Activated CD4-positive, alpha-beta T cell treated with anti-CD3 and anti-CD28 coated beads, Interleukin-2, amount 50 U/mL, for 16 hours (primary cell): ENCODE measurements at places on chromosomes 11 and 22.
A peak's percentile ranks its signal among the peaks of the same experiment; 100 is the strongest.

GRCh38 chr11:86265194-86265593 lies 20.6 kb downstream of the EED start:
- no peak for DNase-seq

DNA sequence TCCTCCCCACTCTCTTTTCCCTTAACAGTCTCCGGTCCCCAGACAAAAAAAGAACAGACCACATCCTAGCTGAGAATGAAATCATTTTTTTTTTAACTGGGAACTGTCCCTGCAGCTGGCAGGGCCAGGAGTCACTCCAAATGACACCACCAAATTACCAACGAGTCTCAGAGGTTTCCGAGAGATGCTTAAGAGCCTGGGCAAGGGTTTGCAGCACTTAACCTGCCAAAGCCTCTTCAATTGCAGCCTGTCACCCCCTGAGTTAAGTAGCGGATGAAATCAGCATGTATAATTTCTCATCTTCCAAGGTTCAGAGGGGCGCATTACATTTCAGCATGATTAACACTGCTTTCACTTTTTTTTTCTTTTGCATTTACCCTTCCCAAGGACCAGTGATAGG lies 71.8 kb downstream of the TENM4 start:
- DNase-seq: no peak

DNA sequence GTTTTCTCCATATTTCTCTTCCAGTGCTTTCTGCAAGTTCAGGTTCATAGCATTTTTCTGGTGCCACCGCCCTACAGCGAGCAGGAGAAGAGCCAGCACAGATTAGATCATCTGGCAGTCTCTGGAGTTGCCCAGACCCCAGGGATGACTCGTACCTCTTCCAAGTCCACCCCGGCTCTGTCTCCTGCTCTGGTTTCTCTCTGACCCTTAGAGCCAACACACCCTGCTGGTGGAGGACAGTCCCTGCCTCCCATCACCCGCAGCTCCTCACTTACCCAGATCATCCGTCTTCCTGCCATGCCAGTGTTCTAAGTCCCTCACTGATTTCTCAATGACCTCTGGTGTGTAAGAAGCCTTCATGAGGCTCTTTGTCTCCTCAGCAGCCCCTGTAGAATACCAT lies 28.0 kb downstream of the TST start:
- DNase-seq: no peak

DNA sequence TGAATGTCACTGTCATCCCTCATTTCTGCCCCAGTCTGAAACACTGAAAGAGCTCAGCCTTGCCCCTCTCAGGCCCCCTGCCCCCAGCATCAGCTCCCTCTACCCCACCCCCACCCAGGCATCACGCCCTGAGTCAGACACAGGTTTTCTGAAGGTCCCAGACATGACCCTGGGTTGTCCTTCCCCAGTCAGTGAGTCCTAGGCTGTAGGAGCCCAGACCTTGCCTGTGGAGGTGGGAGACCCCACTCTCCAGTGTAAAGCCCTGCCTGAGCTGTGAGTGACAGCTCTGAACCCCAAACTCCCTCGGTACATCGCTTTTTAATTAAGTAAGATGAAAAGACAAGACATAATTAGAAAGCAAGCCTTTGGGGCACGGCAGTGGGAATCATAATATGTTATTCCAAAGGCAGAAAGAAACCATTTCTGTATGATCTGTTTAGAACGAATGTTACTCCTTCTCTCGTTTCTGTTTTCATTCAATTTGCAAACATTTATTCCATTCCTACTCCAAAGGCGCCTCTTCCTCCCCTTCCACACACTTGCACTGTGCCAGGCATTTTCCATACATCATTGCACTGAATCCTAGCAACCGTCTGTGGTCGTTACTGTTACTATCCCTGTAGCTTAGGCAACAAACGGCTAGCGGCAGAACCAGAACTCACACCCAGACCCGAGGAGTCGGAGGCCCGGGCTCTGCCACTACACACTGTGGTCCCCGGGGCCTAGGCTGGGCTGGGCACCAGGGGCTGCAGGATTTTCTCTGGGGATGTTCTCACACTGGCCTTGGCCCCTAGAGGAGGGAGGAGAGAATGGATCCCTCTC lies 63.4 kb downstream of the CD6 start:
- no peak for DNase-seq

GRCh38 chr11:6681505-6681904 lies 1.6 kb downstream of the MRPL17 start:
- no peak for DNase-seq

GRCh38 chr11:70876685-70877084 lies 375.7 kb downstream of the SHANK2 start:
- DNase-seq: no peak

GRCh38 chr22:36546092-36546804 lies 17.3 kb upstream of the EIF3D start:
- DNase-seq: peak; percentile 48

DNA sequence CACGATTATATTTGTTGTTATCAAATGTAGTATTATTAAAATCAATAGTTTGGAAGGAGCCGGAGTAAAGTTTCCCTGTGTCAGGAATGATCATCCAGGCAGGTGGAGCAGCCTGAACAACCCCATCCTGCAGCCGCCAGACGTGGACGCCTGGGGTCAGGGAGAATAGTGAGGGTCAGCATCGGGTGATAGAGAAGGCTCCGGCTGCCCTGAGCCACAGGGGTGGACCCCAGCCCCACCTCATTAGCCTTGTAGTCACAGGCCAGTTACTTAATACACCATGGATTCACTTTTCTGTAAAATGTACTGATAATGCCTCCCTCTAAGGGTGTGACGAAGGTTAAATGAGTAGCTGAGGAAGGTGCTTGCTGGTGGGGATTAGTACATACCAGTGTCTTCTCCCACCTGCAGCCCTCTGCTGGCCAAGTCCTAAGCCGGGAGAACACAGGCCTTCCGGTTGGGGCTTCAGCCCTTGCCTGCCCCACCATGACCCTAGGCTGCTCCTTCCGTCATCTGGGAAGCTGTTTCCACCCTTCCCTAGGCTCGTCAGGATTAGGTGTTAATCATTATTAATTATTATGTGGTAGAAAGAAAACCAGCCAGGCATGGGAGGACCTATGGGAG lies 14.9 kb downstream of the TMEM121B start:
- DNase-seq: peak; percentile 12

DNA sequence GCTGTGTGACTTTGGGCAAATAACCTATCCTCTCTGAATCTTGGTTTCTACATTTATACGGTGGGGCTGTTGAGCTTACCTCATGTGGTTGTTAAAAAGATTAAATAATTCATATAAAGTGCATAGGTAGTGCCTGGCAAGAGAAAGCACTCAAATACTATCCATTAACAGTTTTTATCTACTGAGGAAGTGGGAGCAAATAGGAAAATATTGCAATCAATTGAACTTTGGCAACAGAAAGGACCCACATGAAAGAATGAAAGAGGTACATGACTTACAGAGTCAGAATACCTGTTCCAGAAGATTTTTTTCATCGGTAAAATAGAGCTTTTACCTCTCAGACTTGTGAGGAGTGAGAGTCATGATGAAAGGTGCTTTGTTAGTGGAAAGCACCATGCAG lies 6.3 kb upstream of the PPP2R1B start:
- DNase-seq: no peak

DNA sequence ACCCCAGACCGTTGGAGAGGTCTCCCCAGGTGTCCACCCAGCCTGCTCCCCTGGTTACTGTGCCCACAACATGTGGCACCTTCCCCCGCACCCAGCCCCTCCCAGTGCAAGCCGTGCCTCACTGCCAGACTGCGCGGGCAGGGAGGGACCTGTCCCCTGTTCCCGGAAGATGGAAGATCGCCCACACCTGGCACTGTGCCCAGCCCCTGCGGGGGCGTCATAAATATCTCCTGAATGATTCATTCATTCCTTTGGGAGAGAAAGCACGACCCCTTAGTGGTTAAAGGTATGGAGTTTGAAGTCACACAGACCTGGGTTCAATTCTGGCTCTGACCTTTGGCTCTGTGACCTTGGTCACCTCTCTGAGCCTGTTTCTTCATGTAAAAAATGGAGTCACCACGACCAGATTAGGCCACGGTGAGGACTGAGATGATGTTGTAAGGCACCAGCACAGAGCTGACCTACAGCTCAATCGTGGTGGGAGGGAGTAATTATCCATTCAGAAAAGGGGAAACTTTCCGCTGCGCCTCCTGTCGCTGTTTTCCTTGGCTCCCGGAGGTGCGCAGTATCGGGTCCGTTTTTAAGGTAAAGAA lies 497 bp upstream of the SYT12 start:
- DNase-seq: no peak

DNA sequence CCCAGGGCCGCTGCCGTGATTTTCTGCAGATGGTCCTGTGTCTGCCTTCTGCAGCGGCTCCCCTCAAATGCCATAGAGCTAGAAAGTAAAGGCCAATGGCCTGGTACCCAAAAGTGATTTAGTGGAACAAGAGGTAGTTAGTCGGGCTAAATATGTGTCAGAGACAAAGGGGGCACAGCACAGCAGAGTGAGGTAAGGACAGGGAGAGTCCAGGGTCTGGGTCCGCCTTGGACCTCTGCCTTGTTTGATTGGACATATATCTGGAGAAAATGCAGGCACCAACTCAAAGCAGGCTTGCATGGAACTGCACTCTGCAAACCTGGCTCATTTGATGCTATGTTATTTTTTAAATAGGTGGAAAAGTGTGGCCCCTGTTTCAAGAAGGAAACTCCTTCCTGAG lies 249.6 kb upstream of the B3GAT1 start:
- DNase-seq: no peak

- no peak for DNase-seq
Observed at GRCh38 chr11:548700-549603, 11.6 kb downstream of the LMNTD2 start.

GRCh38 chr22:24707470-24707801 lies 67.1 kb downstream of the PIWIL3 start:
- no peak for DNase-seq

DNA sequence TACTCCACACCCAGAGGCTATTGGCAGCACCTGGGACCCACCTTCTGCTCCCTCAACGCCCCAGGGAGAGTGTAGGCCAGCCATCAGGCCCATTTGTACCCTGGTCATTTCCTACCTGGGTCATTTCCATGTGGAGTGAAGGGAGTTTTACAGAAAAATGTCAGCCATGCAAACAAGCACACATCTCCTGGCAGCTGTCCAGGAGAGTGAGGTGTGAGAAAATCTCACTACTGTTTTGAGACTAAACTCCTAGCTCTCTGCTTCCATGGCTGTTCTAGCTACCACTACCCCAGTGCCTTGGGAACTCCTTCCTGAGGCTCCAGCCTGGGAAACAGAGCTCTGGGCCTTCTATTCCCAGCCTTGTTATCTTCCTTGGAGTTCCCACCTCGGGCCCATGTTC lies 2.8 kb upstream of the TMPRSS13 start:
- peak; percentile 49 for DNase-seq

DNA sequence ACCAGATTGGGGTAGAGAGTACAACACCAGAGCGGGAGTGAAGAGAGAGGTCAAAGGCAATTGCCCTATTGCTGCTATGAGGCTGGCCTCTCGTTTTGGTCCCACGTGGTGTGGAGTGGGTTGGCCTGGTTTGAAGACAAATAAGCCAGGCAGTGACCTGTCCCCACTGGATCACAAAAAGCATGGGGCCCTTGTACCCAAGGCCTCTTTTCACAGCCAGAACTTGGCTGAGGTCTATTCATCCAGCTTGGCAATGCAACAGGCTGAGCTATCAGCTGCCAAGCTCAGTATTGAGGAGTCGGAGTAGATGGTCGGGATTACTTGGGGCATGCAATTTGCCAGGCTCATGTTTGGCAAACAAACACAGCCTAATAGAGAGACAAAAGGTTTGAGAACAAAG lies 19.2 kb upstream of the GALNT18 start:
- no peak for DNase-seq

- DNase-seq: no peak
Observed at GRCh38 chr22:36443198-36443770, 38.2 kb downstream of the TXN2 start.

GRCh38 chr11:68584097-68584496 lies 100.2 kb upstream of the GAL start:
- peak; percentile 45 for DNase-seq

DNA sequence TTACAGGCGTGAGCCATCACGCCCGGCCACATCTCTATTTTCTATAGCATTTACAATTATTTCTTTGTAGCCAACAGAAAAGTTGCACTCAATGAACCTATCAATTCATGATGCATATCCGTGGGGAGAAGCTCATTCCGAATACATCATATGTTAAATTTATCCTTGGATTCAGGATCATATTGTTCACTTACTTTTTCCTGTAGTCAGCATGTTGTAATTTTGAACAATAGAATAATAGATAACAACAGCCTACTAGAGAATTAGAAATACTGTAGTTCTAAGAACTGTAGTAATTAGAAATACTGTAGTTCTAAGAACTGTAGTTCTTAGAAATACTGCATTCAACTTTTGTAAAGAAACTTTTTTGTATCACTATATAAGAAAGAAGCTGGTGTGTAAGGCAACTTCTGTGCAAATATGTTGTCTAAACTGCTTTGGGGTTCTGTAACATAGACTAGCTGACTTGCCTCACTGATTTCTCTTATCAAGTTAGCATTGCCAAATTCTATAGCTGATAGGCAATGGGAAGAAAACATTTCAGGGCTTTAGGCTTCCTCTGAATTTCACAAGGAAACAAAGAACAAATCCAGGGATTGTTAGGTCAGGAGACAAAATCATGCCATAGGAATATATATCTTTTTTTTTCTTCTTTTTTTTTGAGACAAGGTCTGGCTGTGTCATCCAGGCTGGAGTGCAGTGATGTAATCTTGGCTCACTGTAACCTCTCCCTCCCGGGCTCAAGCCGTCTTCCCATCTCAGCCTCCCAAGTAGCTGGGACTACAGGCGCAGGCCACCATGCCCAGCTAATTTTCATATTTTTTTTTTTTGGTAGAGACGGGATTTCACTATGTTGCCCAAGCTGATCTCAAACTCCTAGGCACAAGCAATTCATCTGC lies 91.9 kb downstream of the CSTPP1 start:
- DNase-seq: no peak

- peak; percentile 78 for DNase-seq
Observed at GRCh38 chr11:36352922-36353321, 56.8 kb downstream of the PRR5L start.

- no peak for DNase-seq
Observed at GRCh38 chr11:36039471-36039870, 95.6 kb downstream of the LDLRAD3 start.

DNA sequence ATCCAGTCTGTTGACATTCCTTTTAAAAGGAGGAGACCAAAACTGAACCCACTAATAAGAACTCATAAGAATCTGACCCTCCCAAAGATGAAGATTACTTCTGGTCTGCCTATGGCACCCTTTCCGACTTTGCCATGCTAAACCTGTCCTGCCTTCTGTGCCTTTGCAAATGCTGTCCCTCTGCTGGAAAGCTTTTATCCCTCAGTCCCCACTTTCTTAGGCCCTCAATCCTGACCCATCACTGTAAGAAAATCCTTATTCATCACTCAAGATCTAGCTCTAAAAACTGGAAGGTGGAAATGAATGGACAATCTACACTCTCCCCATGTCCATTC lies 10.4 kb downstream of the MPZL3 start:
- DNase-seq: no peak
